ENCODE measurements at places on chromosomes 13 and 19. TPM values are rescaled to one million over a fixed set of nuclear protein-coding genes. Genes with fewer than 3 reads are reported as not detected.

Gene ZNF414
- polyA plus RNA-seq, result 24.1 TPM

DNA sequence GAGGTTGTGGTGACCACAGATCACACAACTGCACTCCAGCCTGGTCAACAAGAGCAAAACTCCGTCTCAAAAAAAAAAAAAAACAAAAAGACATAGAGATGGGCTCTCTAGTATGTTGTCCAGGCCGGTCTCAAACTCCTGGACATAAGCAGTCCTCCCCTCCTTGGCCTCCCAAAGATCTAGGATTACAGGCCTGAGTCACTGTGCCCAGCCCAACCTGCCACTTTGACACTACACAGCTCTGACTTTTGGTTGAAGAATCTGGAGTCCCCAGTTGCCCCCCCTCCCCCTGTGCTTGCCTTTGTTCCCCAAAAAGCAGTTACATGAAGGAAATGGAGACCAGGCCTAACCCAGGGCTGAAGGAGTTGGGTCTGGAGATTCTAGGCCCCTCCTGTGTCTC is 12.9 kb downstream of the CARM1 start:
- no peak for DNase-seq

DNA sequence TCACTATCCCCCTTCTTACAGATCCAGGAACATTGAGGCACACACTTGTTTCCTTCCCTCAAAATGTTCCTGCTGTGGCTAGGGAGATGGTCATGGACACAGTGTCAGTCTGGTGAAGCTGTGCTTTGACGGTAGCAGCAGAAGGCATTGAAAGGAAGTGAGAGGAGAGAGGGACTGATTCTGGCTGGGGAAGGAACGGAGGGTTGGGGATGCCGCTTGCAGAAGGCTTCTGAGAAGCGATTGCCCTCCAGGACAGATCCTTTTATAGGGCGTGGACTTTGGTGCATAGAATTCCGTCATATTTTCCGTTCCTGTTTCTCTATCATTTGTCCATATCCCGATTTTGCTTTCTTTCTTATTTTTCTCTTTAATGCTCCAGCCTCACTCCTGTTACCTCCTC is 14.1 kb upstream of the MYH14 start:
- DNase-seq, result no peak

Gene AZU1
- polyA plus RNA-seq, result 1.2 TPM

DNA sequence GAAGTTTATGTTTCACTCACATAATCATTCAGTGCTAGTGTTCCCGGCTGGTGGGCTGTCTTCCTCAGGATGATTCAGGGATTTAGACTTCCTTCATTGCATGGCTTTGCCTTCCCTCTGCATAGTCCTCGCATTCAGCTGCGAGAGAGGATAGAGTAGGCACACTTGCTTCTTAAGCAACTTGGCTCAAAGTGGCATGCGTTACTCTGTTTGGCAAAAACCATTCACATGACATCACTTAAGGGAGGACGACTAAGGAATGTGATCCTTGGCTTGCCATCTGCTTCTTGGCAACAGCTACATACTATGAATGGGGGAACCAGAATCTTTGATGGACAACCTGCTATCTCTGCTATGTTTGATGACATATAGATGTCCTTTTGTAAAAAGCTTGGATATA is 359.3 kb downstream of the TDRD3 start:
- DNase-seq, result no peak

Gene NCCRP1
- polyA plus RNA-seq, result 3.9 TPM

DNA sequence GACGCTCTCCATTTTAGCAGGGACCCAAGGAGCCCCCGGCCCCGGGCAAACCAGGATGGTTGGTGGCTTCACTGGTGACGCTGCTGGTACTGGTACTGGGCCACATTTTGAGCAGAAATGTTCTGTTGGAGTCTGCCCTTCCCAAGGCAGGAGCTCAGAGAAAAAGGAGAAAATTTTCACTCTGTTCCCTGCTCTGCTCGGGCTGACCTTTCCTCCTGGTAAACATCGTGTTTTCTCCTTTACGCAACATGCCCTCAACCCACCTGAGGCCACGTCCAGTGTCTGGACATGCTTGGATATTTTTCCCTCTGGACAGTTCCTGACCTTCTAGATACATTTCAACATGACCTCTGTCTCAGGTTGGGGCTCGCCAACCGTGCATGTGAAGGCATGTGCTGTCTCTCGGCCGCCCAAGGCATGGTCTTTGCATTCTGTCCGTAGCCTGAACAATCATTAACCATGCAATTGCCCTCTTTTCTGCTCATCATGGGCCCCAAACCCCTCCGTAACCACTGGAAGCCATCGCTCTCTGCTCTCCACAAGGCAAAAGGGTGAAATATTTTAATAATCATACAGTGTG is 115.2 kb upstream of the PEG3 start:
- DNase-seq, result no peak

Gene RASIP1
- polyA plus RNA-seq, result 11.5 TPM

DNA sequence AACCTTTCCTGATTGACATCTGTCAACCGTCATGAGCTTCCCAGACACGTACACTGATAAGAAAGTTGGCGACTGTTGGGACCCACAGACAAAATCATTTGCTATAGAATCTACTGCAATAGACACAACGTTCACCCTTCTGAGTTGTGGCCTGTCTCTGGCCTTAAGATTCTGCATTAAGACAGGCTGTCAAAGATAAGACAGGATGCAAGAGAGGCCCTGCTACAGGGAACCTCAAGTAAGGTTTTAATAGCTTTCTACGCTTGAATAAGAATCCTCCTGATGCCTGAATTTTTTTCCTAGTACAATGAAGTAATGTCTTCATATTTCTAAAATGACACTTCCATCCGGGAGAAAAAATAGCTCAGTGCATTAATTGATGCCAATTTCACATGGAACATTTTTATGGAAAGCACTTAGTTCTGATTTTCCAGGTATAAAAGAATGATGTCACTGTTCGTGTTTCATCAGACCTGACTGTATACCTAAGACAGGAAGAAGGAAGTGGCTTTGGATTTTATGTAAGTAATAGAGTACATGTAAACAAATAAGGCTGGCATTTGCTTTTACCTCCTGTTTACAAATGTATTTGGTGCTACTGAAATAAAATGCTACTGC is 275.2 kb upstream of the GPC6 start:
- DNase-seq, result no peak

- no peak for DNase-seq
Observed at GRCh38 chr19:57008432-57008831, 111.4 kb upstream of the USP29 start.

Gene NLRP11
- polyA plus RNA-seq, result 0.19 TPM
